NCI-H2171 treated with DMSO at 0.1 percent for 48 hours (cell line): ENCODE measurements at places on chromosomes 3 and 15.

DNA sequence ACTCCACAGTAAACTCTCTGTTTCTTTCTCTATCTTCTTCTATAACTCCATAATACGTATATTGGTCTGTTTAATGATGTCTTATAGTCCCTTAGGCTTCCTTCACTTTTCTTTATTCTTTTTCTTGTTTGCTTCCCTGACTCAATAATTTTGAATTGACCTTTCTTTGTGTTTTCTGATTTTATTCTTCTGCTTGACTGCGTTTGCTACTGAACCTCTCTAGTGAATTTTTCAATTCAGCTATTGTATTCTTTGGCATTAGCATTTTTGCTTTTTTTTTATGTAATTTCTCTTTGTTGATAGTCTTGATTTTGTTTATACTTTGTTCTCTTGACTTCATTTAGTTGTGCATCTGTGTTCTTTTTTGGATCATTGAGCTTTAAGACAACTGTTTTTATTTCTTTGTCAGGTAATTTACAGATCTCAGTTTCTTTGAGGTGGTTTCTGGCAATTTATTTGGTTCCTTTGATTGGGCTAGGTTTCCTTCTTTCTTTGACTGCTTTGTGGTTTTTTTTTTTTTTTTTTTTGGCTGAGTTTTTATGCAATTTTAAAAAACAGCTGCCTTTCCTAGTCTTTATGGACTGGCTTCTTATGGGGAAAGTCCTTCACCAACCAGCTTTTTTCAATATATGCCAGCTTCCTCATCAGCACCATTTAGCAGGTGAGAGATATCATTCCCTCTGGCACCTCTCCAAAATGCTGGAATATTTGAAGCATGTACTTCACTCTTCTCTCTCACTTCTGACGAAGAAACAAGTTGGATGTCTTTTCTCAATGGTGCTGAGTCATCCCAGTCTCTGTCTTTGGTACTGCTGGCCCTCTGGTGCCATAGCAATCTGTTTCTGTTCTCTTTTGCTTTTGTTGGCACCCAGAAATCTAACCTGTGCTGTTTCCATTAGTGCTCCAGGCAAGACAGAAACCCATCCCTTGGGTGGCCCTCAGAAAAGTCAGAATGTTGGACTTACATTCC lies 17.6 kb downstream of the RSRC1 start:
- peak; percentile 12 for DNase-seq

- DNase-seq, result no peak
Observed at GRCh38 chr3:79587150-79587549, 180.6 kb downstream of the ROBO1 start.

- DNase-seq, result no peak
Observed at GRCh38 chr15:66901336-66902100, 163.9 kb upstream of the SMAD3 start.

GRCh38 chr15:34049112-34049511 lies 10.1 kb upstream of the AVEN start:
- DNase-seq, result no peak

GRCh38 chr15:90529011-90529370 lies 732 bp upstream of the CRTC3 start:
- no peak for DNase-seq

- DNase-seq, result no peak
Observed at GRCh38 chr3:134938029-134938525, 143.0 kb downstream of the EPHB1 start.

DNA sequence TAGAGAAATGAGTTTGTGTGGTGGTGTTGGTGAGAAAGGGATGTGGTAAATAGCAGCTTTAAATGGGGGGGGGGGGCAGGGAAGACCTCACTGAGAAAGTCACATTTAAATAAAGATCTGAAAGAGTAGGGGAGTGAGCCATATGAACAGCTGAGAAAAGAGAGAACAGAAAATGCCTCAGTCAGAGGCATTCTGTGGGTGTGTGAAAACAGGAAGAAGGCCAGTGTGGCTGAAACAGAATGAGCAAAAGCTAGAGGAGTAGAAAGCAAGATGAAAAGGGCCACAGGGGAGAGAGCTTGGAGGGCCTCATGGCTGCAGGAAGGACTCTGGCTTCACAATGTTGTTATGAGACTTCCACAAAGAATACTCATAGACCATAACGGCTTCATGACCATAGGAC lies 783.3 kb downstream of the ZPLD1 start:
- DNase-seq, result no peak

DNA sequence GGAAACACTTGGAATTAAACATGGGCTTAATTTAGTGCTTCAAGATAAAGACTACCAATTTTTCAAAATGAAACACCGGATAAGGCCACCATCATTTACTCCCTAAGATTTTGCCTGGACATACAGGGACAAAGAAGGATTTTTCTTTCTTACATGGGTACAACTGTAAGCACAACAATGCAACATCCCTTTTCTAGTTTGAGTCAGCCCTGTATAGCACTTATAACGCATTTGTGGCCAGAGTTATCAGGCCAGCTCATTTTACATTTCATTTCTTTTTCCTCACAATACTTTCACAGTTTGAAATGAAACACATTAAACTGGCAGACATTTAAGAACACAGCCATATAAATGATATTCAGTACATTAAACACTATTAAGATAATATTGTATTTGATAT lies 9.8 kb upstream of the SUCNR1 start:
- no peak for DNase-seq

- DNase-seq, result no peak
Observed at GRCh38 chr15:63809452-63809851, 24.3 kb downstream of the HERC1 start.

DNA sequence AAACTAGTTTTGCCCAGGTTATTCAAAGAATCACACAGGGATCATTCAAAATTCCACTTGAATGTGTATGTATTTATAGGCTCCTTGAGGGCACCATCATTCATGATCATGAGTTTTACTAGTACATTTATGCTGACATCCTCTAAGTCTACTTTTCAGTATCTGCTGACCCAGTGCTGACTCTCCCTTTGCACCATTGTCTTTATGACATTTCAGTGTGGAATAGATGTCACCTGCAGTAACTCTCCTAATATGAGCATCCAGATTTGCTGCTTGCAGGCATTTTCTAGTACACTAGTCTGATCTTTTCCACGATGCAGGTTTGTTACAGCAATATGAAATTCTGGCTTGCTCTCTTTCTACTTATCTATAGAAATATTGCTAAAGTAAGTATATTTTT lies 1603.5 kb downstream of the SI start:
- DNase-seq, result no peak

GRCh38 chr3:14410503-14411165 lies 8.2 kb downstream of the SLC6A6 start:
- DNase-seq, result no peak

GRCh38 chr3:192422997-192423342 lies 304.4 kb downstream of the FGF12 start:
- peak; percentile 49 for DNase-seq

DNA sequence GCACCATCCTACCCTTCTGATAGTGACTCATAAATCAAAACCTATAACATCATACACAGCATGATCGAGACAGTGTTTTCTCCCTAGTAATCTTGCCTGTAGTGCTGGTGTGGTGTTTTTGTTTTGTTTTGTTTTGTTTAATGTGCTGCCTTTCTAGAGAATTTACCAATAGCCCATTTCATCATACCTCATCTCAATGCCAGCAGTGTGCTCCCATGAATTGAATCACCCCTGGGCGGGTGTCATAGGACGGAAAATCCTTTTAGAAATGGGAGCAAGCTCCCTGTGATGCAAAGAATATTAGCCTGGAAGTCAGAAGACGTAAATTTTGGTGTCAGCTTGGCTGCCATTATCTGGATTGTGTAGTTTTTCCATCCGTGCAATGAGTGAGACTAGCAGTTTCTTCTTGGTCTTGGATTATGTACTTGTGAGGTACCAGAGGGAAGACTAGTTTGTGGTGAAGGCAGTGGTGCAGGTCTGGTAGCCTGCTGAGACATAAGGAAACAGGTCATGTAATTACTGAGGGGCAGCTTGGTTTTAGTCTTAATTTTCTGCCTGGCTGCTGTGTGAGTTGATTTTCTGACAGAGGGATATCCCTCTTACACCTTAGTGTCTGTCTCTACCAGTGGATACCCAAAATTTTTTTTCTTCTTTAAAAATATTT lies 29.9 kb downstream of the IGSF10 start:
- no peak for DNase-seq

GRCh38 chr3:123622766-123623165 lies 37.9 kb upstream of the HACD2 start:
- DNase-seq, result no peak

- no peak for DNase-seq
Observed at GRCh38 chr3:4936982-4937614, 42.1 kb upstream of the BHLHE40 start.

GRCh38 chr3:71131375-71132314 lies 451.9 kb downstream of the FOXP1 start:
- DNase-seq, result no peak

DNA sequence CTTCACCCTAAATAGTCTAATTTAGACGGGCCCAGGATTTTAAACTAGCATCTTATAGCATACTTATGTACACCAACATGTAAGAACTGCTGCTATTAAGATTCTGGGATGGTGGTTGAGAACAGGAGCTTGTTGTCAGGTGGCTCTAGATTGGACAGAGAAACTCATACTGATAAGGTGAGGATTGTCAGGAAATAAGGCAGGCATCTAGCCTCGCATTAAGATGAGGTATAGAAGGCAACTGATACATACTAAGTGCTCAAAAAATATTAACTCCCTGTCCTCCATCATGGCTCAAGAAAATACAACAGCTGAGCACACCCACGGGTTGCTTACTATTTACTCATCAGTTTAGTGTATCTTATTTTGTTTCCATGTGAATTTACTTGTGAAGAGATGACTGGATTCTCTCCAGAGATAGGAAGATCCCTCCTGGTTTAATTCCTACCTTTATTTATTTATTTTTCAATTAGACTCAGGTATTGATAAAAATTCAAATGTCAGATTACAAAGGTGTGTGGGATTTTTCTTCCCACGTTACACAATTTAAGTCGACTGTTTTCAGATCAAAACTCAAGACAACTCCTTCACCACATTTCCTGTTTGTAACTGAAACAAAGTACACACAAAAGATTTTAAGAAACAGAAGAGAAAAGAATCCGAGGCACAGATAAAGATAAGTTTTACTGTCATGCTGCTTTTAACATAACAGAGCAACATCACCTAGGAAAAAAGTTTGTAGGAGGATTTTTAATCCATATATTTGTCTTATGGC lies at the start of gene TRAT1:
TRAT1 (plus strand) TSS at position 664 of the 775 bp plus-strand sequence. CDS start 142 bp downstream, outside the sequence.
- DNase-seq, result no peak

GRCh38 chr3:64150623-64151207 lies 74.6 kb downstream of the PRICKLE2 start:
- DNase-seq, result peak; percentile 66

DNA sequence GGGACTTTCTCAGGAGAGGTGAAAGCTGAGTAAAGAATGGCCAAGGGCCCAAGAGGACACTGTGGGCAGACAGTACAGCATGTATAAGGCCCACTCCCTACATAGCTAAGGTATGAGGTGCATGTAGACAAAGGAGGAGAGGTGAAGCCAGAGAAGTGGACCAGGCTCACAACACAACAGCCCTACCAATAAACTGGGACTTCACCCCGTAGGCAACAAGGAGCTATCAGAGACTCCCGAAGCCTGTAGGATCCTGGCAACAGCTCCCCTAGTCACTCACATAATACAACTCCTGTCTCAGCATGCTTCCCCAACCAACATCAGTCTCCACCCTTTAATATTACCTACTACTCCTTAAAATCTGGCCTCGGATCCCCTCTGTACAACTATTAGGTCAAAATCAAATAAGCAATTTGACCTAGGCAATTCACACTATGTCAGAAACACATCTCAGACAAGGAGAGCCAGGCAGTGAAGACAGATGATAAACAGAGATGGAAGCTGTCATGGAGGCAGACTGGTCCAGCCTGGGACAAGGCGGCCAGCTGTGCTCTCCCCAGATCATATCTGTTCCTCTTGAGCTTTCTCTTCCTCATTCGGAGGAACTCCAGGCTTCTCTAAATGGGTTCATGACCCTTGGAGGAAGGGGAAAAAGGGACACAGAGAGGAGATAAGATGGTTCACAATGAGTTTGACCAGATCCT lies 1.4 kb downstream of the XXYLT1 start:
- no peak for DNase-seq

DNA sequence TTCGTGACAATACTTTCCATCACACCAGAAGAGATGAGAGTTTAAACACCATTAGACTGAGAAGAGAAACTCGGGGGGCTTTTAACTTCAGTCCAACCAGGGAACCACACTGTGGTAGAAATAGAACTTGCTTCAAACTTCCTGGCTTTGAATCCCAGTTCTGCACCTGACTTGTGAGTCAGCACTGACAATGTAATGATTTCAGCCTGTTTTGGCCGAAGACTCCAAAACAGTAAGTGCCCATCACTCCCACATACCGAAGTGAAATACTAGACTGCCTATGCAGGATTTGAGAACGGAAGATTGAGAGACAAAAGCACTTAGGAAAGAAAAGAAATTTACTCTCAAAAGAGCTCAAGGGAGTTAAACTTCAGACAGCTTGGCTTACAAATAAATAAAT lies 27.0 kb downstream of the C2CD4B start:
- DNase-seq, result no peak

DNA sequence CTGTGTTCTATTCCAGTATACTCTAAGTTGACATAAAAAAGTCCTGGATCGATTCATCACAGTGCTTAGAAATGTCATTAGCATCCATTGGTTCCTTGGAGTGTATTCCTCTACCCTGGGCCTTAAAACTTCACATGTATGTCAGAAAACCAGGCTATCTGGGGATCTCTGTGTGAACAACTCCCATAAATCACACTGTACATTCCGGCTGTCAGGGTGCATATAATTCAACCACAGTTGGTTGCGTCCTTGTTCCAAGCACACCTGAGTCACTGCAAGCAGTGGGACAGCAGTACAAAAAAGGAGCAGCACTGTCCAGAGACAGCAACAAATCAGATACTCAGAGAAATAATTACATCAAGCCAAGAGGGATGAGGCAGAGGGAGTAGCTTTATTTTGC lies 52.4 kb downstream of the PDZRN3 start:
- DNase-seq, result no peak

- DNase-seq, result no peak
Observed at GRCh38 chr15:77589839-77590238, 42.9 kb downstream of the LINGO1 start.

- DNase-seq, result no peak
Observed at GRCh38 chr3:25084016-25084415, 344.0 kb upstream of the RARB start.

- DNase-seq, result no peak
Observed at GRCh38 chr3:47950453-47951169, 65.6 kb downstream of the MAP4 start.

DNA sequence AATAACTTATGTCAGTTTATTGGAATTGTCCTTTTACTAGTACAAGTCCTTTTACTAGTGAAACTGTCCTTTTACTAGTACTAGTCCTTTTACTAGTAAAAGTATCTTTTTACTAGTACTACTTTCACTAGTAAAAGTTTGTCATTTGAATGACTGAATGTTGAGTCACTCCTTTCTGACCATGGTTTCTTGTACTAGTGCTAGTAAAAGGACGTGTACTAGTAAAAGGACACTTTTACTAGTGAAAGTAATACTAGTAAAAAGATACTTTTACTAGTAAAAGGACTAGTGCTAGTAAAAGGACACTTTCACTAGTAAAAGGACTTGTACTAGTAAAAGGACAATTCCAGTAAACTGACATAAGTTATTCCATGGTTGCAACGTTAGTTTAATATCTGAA lies 96.3 kb downstream of the ZMAT3 start:
- DNase-seq, result no peak
